AML-193 (cell line): ENCODE measurements at places on chromosomes 4 and X.

DNA sequence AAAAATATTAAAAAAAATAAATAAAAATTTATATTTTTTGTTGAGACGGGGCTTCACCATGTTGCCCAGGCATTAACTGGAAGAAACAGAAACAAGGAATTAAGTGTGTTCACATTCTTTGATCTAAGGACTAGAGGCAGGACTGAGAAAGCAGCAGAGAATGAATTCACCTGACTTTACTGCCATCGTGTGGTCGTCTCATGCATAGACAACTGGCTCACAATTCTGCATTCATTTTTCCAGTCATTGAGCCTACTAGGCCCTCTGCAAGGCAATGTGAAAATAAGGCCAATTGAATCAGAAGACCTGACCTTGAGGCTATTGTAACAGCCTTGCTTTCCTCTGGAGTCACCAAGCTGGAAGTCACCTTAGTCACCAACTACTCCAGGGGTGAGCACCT lies 37.4 kb downstream of the LHFPL1 start:
- peak; percentile 3 for DNase-seq

- no peak for DNase-seq
These were observed 278.1 kb upstream of the ARSJ start for GRCh38 chr4:114257501-114257900.

DNA sequence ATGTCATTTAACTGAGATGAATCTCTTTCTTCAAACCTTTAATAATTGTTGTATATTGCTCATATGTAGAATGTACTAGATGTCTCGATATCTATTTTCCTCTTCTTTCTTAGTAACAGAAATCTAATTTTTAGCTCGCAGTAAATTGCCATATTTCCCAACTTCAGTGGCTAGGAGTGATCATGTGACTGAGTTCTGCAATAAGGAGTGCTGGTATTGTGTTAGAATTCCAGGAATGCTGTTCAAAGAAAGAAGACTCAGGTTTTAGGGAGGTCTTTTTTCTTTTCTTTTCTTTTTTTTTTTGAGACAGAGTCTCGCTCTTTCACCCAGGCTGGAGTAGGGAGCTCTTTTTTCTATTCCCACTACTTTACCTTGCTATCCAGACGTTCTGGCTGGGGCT lies 81.7 kb downstream of the SLC10A7 start:
- DNase-seq = no peak

- no peak for DNase-seq
These were observed 216.8 kb downstream of the GRID2 start for GRCh38 chr4:92520563-92520962.

- no peak for DNase-seq
These were observed 367.6 kb upstream of the AGA start for GRCh38 chr4:177809791-177810190.

- DNase-seq = peak; percentile 10
These were observed 60.1 kb downstream of the SH2D1A start for GRCh38 chrX:124406294-124407014.

- no peak for DNase-seq
These were observed 5.8 kb upstream of the CDKN2AIP start for GRCh38 chr4:183438458-183439113.

GRCh38 chrX:25858273-25858880 lies 279.8 kb upstream of the MAGEB18 start:
- DNase-seq = no peak

DNA sequence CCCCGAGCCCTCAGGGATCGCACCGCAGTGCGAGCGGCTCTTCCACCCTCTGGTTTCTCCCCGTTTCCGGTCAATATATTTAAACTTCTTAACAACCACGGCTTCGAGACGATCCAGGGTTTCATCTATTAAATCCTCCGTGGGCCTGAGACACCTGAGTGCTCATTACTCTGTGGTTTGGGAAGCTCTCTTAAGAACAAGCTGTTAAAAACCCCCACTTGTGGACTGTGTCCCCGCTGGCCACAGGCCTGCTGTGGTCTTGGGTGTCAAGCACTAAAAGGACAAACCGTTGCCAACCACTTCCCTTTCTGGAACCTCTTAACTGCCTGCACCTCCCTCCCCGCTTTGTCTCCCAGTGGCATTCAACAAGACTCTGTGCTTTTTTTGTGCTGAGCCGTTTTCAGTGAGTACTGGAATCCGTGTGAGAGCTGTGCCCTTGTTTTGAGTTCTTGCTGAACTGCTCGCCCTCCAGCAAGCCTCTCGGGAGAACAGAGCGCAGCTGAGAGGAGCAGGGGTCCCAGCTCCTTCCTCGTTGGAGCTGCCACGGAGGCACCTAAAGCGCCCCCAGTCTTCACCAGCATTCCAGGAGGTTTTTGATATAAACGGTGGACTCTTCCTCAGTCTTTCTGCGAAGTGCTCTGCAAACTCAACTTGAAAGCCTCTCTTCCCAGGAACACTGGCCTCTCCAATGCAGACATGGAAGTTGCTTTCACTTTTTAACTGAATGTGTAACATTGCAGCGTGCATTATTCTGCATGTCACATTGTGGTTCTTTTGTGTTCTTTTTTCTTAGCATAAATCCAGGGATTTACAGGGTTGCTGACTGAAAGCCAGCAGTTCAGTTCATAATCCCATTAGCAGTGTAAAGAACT lies 691 bp upstream of the IGFBP7 start:
- DNase-seq = peak; percentile 95

DNA sequence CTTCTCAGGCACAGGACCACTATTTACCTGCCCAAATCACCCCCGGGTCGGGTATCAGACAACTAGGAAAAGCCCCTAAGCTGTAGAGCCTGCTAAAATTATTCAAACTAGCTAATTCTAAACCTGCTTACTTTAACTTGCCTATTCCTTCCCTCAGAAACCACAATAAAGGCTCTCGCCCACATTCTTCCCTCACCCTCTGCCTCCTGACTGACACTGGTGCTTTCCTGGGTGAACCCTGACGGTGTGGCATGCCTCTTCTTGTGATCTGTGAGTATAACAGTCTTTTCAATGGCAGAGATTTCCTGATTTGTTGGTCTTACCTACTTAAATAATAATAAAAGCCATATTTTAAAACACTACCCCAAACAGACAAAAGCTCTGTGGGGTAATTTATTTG lies 242.1 kb upstream of the ZCCHC13 start:
- DNase-seq = no peak

GRCh38 chrX:68433981-68434299 lies 645 bp upstream of the OPHN1 start:
- DNase-seq = no peak

DNA sequence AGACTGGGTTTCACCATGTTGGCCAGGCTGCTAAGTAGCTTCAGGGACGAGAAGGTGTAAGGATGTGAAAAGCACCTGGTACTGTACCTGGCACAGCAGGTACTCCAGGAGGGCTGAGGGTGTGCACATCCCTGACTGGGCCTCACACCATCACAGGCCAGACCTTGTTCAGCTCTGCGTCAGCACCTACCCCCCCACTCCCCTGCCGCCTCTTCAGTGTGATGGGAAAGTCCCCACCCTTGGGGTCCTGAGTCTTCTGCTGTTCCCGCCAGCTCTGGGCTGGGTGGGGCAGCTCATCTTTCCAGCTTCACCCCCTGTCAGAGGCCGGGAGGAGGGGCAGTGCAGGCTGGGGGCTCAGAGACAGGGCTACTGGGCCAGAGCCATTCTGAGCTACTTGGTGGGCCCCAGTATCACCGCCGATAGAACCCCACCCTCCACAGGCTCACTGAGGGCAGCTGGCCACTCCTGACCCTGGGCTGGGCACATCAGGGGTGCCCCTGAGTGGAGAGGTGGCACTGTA lies 6.7 kb upstream of the SH3BP2 start:
- DNase-seq = no peak

DNA sequence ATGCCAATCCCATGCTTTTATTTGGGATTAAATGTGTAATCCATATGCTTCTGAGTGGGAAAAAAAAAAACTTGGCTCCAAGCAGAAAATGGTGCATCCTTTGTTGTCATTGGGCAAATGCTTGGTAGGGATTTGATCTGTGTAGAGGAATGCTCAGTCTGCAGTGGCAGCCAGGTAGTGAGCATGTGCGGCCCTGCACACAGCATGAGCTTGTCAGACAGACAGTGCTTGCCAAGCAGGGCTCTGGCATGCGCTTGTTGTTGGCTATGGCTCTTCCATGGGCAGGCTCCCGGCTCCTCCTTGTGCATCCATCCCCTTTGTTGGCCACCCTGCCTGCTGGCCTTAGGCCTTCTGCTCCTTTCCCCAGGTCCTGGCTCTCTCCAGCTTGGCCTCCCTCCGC lies 130.3 kb downstream of the GPR143 start:
- DNase-seq = no peak
